ENCODE measurements at places on chromosomes 3 and 15.

DNA sequence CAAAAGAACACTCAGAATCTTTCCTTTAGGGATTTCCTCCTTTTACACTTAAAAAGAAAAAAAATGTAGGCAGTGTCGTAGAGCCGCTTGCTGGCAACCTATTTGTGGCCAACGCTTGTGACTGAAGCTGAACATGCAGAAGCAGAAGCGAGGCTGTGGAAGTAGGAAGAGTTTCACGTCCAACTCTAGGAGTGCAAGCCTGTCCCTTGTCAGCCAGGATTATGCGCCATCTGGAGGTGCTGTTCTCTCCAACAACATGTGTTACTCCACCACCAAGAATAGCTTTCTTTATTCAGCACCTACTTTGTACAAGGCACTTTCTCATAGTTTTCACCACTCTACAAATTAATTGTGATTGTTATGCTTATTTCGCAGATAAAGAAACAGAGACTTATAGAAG is 223.2 kb upstream of the LMCD1 start:
- no peak for DNase-seq

DNA sequence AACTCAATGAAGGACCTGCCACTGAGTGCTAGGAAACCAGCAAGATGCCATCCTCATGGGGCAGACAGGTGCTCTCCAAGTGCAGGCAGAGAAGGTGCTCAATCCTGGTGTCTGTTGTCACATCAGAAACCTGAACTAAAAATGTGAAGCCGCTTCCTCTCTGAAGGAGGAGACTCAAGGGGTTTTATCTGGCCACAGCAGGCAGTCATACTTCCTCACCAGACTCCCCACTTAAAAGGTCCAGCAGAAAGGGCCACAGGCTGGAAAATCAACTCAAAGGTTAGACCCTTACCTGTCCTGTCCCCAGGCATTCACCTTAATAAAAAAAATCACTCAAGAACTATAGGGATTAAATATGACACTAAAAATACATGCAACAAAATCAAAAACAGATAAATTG is 4.8 kb downstream of the CCDC12 start:
- no peak for DNase-seq

DNA sequence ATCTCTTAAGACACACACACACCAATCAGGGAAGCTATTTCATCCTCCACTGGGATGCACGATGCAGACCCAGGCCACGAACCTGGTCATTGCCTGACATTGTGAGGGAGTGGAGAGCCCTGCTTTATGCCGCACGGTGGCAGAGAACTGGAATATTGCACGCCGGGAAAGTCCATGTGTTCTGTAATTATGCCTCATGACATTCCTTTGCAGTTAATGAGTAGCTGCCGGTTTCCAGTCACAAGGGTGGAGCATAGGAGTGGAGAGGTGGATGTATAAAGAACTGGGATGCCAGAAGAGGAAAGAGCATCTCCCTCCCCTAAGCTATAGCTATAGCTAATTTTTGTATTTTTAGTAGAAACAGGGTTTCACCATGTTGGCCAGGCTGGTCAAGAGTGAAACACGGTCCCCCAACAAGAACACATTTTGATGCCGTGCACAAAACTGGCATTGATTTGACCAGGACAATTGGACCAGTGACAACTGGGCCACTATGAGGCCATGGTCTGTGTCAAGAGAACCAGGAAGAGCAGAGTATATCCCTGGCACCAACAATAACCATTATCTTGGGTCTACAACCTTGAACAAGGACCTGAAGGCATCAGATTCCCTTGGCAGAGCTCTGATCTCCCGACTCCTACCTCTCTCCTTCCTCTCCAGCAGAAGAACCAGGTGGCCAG is 51.4 kb downstream of the SH3BP5 start:
- DNase-seq, result no peak

GRCh38 chr3:154919226-154919625 is 160.9 kb upstream of the MME start:
- no peak for DNase-seq

GRCh38 chr3:50817756-50818529 is 143.2 kb downstream of the DOCK3 start:
- no peak for DNase-seq

GRCh38 chr3:110227991-110228390 is 843.6 kb upstream of the NECTIN3 start:
- DNase-seq, result no peak

GRCh38 chr3:9809615-9810432 is at the start of gene TTLL3:
Gene TTLL3 (plus strand): TSS chr3:9810262. CDS start chr3:9810662, 400 bp downstream.
- DNase-seq, result no peak

Data from stimulated activated CD8-positive, alpha-beta memory T cell treated with anti-CD3 and anti-CD28 coated beads, Interleukin-12 subunit alpha, Interleukin-12 subunit beta, amount 100 ng/mL, for 1 hour (primary cell).